ENCODE measurements at places on chromosomes 16 and 17.

DNA sequence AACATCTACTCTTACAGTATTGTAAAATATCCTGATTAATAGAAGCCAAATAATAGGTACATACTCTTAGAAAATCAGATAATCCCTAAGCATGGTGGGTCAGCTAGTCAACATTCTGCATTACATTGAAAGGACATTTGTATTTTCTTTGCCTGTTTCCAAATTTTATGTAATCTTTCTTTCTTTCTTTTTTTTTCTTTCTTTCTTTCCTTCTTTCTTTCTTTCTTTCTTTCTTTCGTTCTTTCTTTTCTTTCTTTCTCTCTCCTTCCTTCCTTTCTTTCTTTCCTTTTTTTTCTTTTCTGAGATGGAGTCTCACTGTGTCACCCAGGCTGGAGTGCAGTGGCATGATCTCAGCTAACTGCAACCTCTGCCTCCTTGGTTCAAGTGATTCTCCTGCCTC lies 18.9 kb downstream of the ITGB3 start:
- DNase-seq = no peak

GRCh38 chr17:38561416-38562214 lies 44.1 kb downstream of the SRCIN1 start:
- DNase-seq = no peak

- no peak for DNase-seq
These were observed 5.2 kb upstream of the GHDC start for GRCh38 chr17:42199416-42200011.

DNA sequence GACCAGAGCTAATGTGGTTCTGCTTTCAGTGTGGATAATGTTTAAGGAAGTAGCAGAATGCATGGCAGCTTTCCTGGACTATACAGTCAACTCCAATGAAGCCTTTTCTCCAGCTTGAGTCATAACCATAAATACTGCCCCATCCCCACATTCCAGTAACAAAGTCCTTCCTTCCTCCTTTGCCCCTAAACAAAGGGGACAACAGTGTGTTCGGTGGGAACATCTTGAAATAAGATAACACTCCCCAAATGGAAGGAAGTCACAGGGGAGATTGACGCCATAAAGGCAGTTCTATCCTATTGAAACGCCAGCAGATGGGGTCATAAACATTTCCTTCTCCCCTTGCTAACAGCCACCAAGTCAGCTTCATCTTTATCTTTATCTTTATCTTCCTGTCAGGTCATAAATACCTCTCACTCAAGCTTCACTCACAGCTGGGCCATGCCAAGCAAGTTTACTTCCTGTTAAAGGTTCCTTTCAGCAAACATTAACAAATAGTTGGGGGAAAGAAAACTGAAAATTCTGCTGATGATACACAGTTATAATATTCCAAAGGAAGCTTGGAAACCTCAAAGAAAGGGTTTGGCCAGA lies 136.7 kb downstream of the SNX11 start:
- DNase-seq = no peak

All from adipocyte (in vitro differentiated cells).